ENCODE measurements at places on chromosomes 1 and 21.

GRCh38 chr1:17013491-17014320 is 2.0 kb upstream of the ATP13A2 start:
- DNase-seq: no peak

- DNase-seq: no peak
Observed at GRCh38 chr1:204398197-204399125, 13.2 kb downstream of the PPP1R15B start.

- DNase-seq: no peak
Observed at GRCh38 chr1:232534552-232535517, 95.1 kb downstream of the SIPA1L2 start.

DNA sequence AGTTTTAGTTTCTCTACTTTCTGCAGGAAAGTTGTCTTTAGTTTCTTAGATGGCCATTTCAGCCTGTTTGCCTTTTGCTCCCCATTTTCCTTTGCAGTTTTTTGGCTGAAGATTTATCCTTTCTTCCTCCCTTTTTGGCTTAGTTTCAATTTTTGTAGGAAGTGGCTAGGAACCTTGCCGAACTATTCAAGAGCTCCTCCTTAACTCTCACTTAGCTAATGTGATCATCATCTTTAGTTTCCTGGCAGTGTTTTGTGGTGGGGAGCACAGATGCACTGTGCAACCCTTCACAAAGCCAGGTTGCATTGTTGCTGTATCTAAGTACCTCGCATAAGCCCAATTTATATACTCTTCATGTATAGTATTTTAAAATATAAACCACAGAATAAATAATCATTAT is 28.8 kb upstream of the CCDC181 start:
- no peak for DNase-seq

DNA sequence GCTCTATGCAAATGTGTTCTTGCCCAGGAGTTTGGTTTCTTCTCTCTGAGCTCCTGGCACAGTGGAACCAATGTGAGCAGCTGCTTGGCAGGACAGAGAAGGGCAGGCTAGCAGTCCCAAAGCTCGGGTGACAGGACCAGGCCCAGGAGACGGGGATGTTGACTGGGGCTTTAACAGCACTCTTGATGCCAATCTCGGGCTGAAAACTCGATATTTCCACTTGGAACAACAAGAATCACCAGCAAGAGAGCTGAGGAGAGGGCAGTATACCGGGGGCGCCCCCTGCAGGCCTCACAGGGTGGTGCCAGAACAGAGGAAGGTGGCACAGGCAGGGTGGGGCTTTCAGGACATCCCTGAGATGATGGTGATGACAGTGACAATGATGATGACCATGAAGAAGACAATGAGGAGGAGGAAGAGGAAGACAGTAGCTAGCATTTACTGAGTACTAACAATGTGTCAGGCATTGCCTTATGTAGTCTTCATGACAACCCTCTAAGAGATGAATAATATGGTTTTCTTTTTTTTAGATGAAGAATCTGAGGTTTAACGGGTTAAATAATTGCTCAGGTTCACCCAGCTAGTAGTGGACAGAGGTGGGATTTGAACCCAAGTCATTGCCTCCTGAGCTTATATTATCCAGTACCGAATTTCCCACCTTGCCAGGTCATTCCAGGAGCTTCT is 2.7 kb upstream of the KCNJ9 start:
- DNase-seq: peak; percentile 44

- DNase-seq: no peak
Observed at GRCh38 chr1:5369223-5369622, 623.0 kb downstream of the NPHP4 start.

DNA sequence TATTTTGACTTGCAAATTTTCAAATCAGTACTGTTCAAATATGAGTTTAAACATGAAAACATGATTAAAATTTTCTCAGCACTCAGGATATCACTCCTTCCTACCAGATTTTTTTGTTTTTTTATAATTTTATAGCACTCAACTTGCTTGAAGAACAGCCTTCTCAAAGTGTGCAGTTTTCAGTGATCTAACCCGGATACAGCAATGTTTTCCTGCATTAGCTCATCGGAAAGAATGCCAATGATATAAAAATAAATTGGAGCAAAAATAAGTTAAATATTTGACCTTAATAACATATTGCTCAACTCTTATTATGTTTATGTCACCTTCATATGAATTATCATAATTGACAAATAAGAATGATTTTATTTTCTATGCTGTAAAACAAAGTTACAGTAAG is 766.8 kb downstream of the USP25 start:
- DNase-seq: no peak

DNA sequence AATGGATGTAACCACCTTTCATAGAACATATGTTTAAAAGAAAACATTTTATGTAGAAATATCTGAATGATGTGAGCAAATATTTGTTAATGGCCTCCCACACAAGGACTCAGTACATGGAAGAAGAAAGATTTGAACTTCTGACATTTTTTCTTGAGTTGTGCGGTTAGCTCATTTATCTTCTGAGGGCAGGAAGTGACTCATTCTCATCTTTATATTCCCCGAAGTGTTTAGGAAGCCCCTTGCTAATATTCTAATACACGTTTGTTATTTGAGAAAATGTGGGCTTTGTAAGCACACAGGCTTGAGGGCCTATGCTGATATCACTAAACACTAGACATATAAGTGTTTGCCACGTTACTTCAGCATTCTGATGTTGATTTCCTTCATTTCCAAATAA is 392.5 kb upstream of the PTBP2 start:
- no peak for DNase-seq
